Heart left ventricle (tissue), 16 donors: ENCODE measurements at places on chromosomes 1 and 21. TPM values are rescaled to one million over a fixed set of nuclear protein-coding genes. Genes with fewer than 3 reads are reported as not detected.

Gene TADA1
- 7.2 TPM for total RNA-seq

GRCh38 chr21:14922980-14923379 is 141.8 kb downstream of the NRIP1 start:
- no peak for DNase-seq

DNA sequence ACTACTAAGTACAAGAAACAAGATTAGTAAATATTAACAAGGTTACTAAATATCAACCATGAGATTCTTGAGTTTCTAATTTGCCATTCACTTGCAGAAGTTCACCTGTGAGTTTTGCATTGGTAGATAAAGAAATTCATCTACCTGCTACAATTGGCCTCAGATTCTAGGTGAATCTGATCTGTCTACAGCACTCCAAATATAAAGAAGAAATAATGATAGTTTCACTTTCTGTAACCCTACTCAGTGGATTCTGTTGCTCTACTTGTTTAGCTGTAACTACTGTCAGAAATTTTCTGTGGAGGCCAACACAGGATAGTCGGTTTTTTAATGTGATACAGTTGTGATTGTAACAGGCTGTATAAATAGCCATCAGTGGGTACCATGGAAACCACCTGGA is 118.6 kb downstream of the NR5A2 start:
- DNase-seq: no peak

GRCh38 chr1:54371038-54371941 is 34.9 kb downstream of the SSBP3 start:
- peak; percentile 47 for DNase-seq

- peak; percentile 54 for DNase-seq
These were observed 78.8 kb downstream of the SPSB1 start for GRCh38 chr1:9371391-9371935.

DNA sequence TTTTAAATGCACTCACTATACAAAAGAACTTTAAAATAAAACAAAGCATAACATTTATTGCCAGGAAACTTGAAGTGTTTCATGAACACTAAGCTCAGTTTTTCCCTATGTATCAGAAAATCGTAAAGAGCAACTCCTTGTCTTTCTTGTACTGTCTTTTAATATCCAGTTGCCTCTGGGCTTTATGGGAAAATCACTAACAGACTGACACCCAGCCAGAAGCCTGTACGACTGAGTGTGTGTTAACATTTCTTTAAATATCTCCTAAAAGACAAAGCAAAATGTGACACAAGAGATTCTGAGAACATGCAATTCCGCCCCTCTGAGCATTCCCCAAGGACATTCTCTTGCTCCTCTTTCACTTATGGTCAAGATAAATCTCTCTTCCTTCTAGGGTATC is 347.5 kb upstream of the DPYD start:
- no peak for DNase-seq

DNA sequence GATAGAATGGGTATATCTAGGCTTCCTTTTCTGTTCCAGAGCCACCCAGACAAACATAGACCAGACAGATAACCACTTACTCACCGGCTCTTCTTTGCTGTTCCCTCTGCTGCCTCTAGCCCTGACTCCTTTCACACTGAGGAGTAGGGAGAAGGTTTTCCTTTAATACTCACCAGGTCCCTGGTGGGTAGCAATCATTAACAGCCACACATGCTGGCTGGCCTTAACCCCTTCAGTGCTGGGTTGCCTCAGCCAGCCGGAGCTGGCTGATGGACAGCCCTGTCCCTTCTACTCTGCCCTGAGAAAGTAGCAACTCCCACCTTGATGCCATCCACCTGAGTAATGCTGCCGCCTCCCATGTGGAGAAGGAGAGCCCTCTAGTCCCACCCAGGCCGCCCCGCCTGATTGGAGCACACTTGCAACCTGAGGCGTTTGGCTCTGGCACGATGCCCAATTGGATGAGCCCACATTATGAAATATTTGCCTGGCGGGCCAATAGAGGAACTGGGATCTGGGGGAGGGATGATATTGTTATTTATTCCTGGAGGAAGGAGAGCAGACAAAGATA is 71.6 kb downstream of the PLEKHA6 start:
- peak; percentile 83 for DNase-seq

Gene AMIGO1
- 14.9 TPM for total RNA-seq

DNA sequence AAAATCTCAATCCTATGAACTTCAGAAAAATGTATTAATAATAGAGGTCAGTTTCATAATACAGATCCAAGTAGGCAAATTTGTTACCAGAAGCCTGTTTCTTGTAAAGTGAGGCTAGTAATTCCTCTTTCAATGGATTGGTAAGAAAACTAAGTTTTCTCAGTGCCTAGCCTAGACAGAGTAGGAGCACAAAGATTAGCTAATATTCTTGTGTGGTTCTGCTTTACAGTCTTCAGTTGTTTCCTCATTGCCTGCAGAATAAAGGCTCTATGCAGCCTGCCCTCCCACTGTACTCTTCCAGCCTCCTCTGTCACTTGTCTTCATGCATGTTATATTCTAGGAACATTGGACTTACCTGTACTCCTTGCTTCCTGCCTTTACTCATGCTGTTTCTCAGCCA is 2.4 kb upstream of the PPP1R15B start:
- DNase-seq: no peak

DNA sequence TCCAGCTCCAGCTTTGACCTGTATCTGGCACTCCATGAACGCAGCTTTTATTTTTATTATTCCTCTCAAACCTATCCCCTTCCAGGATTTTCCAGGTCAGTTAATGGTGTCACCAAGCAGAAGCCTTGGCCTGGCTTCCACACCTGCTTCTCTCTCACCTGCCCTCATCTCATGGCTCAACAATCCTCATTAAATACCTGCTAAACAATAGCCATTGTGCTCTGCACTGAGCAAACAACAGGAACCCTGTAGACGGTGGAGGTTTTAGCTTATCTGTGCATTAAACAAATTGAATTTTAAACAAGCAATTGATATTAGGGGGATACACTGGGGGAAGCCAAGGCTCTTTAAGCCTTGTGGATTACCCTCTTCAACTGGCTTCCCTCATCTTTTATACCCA is 15.3 kb downstream of the PYCR2 start:
- no peak for DNase-seq

DNA sequence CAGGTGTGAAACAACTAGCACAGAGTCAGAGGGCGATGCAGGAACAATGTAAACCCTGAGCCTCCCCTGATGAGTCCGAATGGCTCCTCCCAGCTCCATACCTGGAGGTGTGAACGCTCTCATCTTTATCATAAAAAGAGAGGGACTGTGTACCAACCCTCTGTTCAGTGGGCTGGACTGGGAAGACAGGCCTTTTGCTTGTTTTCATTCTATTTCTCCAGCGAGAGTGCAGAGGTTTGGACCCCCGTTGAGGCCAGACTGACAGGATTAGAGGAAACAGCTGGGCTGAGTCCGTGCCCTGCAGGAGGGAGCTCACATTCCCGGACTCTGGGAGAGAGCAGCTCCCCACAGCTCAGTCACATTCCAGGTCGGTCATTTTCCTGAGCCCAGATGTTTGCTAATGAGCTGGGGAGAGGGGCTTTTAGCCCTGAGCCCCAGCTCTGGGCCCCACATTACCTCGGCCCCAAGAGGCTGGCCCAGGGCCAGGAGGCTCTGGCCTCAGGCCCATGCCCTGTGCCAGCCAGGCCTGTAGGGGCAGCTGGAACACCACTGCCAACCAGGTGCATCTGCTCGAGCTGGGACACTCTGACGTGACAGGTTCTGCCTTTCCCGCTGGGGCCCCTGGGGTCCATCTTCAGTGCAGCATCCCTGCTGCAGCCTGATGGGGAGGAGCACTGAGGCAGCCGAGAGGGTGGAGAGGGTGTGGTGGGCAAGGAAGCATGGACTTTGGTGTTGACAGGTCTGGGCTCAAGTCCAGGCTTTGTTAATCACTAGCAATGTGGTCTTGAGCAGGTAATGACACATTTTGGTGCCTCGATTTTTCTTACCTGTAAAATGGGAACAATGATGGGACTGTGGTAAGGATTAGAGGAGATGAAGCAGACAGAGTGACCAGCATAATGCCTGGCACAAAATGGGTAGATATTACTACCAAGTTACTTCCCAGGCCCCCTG is 3.5 kb upstream of the NBL1 start:
- no peak for DNase-seq

GRCh38 chr1:179175011-179175841 is 54.3 kb downstream of the ABL2 start:
- DNase-seq: no peak

Gene AGT
- total RNA-seq: 94.3 TPM

Gene KRTAP7-1
- not detected for total RNA-seq

Gene CYP4A22
- not detected for total RNA-seq

DNA sequence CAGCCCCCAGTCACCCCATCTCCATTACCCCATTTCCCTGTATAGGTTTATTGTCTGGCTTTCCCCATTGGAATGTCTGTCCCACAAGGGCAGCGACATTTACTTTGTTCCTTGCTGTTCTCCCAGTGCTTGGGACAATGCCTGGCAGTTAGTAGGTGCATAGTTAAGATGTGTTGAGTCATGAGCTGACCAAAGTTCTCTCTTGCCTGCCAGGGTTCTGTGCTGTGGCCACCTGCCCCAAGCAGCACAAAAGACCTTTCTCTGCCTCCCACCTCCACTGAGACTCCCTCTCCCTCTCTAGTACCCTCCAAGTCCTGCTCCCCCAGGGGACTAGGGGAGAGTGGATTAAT is 40.0 kb downstream of the TMCO4 start:
- no peak for DNase-seq

Gene HAPLN2
- 0.61 TPM for total RNA-seq

DNA sequence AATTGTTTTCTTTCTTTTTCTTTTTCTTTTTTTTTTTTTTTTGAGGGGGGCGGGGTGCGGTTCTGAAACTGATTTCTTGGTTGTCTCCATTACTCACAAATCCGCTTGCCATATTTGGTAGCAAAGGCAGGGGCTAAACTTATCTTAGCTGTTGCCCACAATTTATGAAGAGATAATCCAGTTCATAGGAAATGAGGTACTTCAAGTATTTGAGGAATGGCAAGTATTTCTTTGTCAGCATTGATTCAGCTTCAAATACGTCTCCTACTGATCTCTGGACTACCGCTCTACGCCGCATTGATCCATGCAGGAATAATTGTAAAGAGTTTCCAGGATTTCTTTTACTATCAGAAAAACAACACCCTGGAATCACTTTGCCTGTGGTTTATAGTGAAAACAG is 289.2 kb upstream of the DPYD start:
- DNase-seq: no peak

Gene PTPRC
- 4.4 TPM for total RNA-seq

DNA sequence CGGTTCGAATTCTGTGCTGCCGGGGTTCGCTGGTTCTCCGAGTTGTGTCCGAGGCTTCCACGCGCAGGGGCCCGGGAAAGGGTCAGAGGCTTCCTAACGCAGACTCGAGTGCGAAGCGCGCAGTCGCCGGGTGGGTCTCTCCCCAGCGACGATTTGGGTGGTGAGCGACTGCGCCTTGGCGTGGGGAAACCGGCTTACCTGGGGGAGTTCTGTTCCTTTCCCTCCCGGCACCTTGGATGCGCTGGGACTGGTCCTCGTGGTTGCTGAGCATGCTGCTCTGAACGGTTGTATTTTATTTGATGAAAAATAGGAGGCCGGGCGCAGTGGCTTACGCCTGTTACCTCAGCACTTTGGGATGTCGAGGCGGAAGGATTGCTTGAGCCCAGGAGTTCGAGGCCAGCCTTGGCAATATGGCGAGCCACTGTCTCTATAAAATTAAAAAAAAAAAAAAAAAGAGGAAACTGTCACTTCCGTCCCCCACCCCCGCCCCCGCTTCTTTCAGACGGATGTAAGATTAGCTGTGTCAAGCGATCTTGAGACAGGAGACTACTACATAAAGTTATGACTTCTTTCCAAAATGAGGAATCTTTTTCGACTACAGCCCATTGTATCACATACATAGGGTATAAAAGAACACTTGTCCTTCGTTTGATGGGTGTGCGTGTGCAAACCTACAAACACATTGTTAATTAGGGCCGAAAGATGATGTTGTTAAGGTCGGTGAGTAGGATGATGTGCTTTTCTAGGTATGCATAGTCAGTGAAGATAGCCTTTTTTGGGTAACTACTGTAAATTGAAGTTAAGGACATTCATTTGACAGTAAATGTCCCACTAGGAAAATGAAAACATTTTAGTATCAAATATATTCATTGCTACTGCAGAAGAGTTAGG is at the start of gene CCDC18:
Gene CCDC18, plus strand, starts transcription at position 2 of the 891 bp plus-strand sequence. CDS start 2,638 bp downstream, outside the sequence.
- no peak for DNase-seq

DNA sequence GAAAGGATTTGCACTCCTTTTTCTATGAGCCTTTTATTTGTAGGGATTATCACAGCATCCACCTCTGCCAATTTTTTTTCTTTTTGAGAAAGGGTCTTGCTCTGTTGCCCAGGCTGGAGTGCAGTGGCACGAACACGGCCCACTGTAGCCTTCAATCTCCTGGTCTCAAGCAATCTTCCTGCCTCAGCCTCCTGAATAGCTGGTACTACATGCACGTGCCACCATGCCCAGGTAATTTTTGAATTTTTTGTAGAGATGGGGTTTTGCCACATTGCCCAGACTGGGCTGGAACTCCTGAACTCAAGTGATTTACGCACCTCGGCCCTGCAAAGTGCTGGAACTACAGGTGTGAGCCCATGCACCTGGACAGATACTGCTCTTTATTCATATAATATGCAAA is 2.1 kb downstream of the SAMSN1 start:
- no peak for DNase-seq

GRCh38 chr1:208139434-208140045 is 104.6 kb downstream of the PLXNA2 start:
- no peak for DNase-seq

Gene CFAP107
- total RNA-seq: not detected

Gene NDUFS2
- 244 TPM for total RNA-seq

GRCh38 chr1:158931055-158931737 is at the start of gene PYHIN1:
TSS of gene PYHIN1 (plus strand) at chr1:158931552. CDS start at chr1:158936911, 5,359 bp downstream.
- DNase-seq: no peak

DNA sequence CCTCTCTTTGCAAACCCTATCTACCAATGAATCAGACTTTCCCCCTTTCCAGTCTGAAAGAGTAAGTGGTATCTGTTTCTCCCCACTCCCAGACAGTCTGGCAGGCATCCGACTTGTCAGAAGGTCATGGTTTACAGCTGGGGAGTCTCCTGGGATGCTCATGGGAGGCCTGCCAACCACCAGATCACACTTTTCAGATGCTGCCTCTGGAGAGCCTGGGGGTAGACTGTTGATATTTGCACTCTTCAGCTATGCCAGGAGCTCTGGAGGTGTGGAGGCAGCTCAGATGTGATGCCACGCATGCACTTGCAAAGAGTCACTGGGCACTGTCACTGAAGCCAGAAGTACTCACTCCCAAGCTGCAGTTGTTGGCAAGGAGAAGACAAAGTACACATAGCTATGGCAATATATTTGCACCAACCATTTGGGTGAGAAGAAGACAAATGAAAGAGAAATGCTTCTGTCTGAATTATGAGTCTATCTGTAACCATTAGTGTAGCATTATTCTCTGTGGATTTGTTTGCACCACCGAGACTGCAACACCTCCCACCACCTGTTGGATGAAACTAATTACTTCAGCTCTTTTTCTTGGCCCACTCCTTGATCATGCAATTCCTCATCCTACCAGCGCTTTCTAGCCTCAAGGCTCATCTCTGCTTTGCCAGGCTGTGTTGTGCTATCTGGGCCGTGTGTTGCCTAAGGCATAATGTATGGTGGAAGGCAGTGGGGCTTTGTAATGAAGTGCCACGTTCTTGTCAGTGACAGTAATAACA is 133.0 kb upstream of the SPAG17 start:
- DNase-seq: peak; percentile 22
